ENCODE measurements at places on chromosomes 6 and 20.

DNA sequence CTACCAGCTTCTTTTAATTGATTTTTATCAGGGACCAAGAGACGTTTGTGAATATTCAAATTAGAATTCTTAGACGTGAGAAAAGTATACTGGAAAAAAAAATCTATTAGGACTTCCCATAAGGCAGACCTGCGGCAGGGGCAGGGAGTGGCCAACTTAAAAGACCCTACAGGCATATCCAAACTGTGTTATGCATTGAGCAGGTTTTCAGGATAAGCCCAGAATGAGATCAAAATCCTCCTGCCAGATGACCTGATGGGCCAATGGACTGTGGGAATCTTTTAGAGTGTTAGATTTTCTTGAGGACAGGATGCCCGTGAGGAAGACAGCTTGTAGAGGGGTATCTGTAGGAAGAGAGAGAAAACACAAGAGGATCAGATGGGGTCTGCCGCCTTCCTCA, 391.5 kb downstream of the CD83 start:
- DNase-seq, result no peak

DNA sequence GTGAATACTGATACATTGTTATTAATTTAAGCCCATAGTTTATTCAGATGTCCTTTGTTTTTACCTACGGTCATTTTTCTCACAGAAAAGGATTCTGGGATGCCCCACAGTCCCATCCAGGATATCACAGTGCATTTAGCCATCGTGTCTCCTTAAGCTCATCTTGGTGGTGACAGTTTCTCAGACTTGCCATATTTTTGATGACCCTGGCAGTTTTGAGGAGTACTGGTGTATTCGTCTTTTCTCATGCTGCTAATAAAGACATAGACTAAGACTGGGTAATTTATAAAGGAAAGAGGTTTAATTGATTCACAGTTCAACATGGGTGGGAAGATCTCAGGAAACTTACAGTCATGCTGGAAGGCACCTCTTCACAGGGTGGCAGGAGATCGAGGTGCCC, 295.9 kb upstream of the CDH4 start:
- DNase-seq, result no peak

DNA sequence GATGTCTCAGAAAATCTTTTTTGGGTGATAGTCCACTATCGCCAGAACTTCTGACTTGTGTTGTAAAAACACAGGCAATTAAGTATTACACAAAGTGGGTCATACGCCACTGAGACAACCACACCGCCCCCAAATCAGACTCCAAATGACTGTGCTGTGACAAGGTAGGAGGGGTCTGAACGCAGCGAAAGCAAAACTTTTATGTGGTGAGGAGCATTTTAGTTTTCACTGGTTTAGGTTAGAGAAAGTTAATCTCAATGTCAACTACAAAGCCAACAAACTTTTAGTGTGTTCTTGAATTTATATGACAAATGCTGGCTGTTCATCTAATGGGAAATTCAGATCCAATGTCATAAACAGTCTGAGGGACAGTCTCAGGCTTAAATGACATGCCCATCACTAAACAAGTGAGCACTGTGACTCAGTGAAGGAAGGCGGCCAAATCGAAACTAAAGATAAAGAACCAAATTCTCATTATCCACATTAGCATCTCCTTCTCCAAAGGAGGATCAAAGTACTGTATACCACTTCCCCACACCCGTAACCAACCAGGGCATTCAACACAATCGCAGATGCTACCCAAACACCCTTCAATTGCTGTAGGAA, 186.7 kb downstream of the GJA10 start:
- DNase-seq, result no peak

DNA sequence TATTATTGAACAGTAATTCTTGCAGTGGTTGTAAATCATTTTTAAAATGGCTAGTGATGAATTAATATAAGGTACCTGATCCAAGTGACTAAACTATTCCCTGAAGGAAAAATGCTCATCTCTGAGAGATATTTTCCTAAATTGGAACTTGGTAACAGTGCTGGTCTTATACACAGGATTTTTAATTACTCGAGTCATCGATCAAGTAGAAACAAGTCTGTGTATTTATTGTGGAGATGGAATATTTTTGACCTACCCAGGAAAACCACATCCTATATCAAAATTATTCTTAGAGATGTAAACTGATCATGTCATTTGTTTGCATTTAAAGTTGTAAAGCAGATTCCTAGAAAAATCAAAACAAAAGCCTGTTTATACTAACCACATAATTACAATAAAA, 166.9 kb downstream of the MOXD1 start:
- DNase-seq, result no peak

DNA sequence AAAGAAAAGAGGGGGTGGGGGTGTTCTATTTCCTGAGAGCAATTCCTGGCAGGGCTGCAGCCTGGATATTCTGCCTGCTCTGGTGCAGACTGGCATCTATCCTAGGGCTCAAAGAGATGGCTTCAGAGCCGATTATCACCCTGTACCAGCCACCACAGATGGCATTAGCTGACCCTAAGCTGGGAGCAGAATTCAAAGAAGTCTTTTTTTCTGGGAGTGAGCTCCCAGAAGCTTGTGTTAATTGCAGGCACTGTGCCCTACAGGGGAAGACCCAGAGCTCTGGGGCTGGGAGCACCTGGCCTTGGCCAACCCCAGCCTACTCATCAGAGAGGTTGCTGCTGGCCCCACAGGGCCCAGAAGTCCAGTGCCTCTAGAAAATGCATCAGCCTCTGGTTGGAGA, 85.9 kb downstream of the PXDC1 start:
- no peak for DNase-seq

DNA sequence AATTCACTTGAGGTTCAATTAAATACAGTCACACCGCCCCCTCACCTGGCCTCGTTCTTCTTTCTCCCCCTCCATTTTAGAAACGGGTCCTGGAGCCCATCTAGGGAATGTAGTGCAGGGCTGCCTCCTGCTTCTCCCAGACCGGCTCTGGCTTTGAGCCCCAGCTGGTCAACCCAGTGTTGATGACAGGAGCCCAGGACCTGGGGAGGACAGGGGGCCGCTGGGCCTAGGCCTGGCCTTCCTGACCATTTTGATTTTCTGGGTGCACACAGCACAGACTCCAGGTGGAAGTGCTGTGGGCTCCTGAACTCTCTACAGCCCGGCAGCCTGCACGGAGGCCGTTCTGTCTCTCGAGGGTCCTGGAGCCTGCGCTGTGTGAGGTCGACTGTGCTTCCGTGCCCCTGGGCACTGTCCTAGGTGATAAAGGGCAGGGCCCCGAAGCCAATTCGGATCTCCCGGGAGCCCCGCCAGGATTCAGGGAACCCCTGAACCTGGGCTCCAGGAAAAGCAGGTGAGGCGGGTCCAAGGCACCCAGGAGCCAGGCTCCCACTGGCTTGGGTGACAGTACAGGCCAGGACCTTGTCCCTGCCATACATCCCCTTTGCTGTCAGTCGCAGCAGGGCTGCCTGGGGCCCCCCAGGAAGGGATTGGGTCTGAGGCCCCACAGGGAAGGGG, 23.3 kb downstream of the NPEPL1 start:
- DNase-seq, result no peak

DNA sequence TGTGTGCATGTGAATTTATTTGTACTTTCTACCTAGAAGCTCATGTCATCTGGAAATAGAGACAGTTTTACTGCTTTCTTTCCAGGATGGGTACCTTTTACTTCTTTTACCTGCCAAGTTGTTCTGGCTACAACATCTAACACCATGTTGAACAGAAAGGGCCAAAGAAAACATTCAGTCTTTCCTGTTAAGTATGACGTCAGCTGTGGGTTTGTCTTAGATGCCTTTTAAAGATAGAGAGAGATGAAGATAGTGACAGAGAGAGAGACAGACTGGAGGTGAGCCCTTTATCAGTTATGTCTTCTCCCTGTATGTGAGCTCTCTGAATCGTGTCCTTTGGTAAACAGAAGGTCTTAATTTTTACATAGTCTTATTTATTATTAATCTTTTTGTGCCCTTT, 3.4 kb upstream of the DACT2 start:
- no peak for DNase-seq

- no peak for DNase-seq
Measured at GRCh38 chr20:41696428-41696827, 78.3 kb upstream of the CHD6 start.

GRCh38 chr6:33142501-33143070, 49.7 kb downstream of the COL11A2 start:
- DNase-seq, result no peak

DNA sequence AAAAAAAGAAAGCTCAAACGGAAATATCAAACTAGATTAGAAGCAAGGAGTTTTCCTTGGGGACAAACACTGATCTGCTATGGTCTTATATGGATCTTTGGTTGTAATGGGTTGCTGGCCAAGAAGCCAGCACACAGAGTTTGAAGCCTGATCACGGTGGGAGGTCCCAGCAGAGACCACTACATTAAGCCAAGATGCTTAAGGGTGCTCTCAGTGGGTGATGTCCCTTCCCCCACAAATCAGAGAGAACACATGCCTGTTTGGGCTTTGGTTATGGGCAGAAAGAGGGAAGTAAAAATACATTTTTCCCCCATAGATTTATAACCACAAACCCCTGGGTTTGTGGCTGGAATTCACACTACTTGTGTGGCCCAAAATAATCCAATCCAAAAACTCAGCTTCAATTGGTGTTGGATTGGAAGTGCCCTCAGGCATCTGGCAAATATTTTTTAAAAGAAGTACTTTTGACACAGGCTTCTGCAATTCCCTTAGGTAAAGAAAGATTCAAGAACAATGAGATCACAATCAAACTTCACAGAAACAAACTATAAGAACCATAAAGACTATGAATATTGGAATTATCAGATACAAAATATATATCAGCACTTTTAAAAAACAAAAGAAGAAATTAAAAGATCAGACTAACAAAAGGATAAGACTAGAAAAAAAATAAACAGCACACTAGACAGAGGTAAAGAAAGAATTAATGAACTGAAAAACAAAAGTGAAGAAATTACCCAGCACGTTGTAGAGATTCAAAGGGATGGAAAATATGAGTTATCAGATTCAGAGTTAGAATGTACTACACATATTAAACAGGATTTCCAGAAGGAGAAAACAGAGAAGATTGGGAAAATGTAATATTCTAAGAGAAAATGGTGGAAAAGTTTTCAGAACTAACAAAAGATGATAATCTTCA, 44.7 kb downstream of the ESF1 start:
- no peak for DNase-seq

DNA sequence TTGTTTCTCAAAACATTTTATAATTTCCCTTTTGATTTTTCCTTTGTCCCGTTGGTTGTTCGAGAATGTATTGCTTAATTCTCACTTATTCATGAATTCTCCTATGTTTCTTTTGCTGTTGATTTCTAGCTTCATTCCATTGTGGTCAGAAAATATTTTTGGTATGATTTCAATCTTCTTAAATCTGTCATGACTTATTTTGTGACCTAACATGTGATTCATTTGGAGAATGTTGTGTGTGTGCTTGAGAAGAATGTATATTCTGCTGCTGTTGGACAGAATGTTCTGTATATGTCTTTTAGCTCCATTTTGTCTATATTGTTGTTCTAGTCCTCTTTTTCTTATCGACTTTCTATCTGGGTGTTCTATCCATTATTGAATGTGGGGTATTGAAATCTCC, 286.2 kb upstream of the RNF217 start:
- no peak for DNase-seq

DNA sequence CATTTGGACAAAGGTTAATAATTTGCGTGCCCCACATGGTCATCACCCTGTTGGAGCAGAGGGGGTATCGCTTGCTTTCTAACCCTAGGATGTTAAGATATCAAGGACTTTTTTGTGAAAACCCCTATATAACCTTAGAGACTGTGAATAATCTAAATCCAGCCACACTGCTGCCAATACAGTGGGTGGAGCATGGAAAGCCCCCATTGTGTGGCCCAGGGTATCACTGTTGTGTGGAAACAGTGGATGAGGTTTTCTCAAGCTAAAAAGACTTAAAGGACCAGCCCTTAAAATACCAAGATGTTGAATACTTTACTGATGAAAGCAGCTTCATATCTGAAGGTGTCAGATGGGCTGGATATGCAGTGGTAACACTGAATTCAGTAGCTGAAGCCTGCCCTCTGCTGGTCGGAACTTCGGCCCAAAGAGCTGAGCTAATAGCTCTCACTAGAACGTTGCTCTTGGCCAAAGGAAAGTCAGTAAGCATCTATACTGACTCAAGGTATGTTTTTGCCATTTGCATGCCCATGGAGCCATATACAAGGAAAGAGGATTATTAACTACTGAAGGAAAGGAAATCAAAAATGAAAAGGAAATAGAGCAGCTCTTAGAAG, 695.2 kb downstream of the PHF3 start:
- no peak for DNase-seq

DNA sequence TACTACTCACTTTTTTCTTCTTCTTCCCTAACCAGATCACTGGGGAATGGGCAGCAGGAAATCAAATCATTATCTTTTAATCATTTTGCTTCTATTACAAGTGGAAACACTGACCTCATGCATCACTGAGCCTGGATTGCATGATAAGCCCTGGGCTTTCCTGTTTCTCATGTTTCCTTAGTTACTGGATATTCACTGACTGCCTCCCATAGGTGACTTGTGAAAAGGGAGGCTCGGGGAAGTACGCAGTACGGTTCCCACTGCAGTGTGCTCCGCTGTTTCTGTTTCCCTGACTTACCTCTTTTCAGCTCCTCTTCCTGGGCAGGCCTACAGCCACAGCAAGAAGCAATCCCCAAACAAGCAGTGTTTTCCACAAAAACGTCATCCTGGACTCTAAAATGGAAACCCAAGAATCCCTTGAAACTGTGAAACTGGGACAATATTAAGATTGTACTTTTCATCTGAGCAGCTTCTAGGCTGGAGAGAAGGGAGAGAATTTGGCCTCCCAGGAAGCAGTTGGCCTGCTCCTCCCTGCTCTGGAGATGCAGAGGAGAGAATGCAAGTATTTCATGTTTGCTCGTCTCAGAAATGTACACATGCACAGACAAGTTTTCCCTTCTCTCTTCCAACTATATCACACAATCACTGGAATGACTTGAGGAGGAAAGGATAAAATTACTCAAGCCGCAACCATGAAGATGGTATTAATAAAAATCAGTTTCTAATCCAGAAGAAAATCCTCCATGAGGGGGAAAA, 13.1 kb downstream of the BTNL2 start:
- DNase-seq, result no peak

GRCh38 chr6:152117156-152118133, 310.0 kb downstream of the ESR1 start:
- DNase-seq, result no peak

DNA sequence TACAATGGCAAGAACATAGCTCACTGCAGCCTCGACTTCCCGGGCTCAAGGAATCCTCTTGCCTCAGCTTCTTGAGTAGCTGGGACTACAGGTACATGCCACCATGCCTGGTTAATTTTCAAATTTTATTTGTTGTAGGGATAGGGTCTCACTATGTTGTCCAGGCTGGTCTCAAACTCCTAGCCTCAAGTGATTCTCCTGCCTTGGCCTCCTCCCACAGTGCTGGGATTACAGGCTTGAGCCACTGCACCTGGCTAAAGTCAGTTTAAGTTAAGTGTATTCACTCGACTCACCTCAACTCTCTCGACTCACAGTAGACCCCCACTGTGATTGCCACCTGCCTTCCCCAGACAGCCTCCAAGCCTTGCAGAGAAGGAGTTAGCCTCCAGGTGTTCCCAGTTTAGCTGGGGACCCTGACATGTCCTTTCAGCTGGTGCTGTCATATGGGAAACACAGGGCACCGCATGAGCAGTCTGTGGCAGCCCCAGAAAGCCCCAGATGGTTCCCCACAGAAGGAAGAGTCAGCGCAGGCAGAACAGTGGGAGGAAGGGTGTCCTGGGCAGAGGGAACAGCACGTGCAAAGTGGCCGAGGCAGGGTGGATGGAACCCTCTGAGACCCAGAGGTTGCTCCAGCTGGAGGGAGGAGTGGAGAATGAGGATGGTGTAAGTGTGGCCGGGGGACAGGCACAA, 40.4 kb downstream of the CEBPB start:
- no peak for DNase-seq
